Osteocyte (in vitro differentiated cells): ENCODE measurements at places on chromosomes 1 and 21. TPM values are rescaled to one million over a fixed set of nuclear protein-coding genes. Genes with fewer than 3 reads are reported as not detected.

GRCh38 chr1:58884706-58885661 lies 101.1 kb upstream of the JUN start:
- H3K36me3 ChIP-seq: no peaks in the 10 kb centered on the region
- H3K27ac ChIP-seq: no peak overlapping the region
- H3K4me1 ChIP-seq: peaks cover 21% of the 10 kb centered on the region
- H3K27me3 ChIP-seq: no peaks in the 10 kb centered on the region
- no peak for DNase-seq

DNA sequence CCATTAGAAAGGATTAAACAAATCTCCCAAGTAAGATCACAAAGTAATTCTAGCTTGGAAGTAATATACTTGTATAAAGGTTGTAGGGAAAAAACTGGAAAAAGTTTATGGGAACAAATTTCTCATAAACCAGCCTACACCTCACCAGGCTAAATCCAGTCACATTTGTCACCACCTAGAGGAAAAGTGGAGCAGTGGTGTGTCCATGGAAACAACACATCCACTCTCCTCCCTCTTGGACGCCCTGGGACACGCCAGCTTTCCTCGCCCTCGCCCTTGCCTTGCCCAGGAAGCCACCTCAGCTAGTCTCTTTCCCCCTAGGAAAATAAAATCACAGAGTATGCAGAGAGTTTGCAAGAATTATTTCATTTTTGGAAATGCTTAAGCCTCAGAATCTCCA lies 2.2 kb downstream of the PALMD start:
- H3K27ac ChIP-seq: no peak overlapping the region
- peak overlapping the region; percentile 76 for H3K4me3 ChIP-seq
- H3K36me3 ChIP-seq: no peaks in the 10 kb centered on the region
- H3K4me1 ChIP-seq: peaks cover 33% of the 10 kb centered on the region

GRCh38 chr21:20998456-20998789 lies 214 bp downstream of the NCAM2 start:
- no peak for DNase-seq
- H3K4me3 ChIP-seq: peak overlapping the region; percentile 83
- peaks cover 73% of the 10 kb centered on the region for H3K4me1 ChIP-seq
- H3K27me3 ChIP-seq: no peaks in the 10 kb centered on the region

DNA sequence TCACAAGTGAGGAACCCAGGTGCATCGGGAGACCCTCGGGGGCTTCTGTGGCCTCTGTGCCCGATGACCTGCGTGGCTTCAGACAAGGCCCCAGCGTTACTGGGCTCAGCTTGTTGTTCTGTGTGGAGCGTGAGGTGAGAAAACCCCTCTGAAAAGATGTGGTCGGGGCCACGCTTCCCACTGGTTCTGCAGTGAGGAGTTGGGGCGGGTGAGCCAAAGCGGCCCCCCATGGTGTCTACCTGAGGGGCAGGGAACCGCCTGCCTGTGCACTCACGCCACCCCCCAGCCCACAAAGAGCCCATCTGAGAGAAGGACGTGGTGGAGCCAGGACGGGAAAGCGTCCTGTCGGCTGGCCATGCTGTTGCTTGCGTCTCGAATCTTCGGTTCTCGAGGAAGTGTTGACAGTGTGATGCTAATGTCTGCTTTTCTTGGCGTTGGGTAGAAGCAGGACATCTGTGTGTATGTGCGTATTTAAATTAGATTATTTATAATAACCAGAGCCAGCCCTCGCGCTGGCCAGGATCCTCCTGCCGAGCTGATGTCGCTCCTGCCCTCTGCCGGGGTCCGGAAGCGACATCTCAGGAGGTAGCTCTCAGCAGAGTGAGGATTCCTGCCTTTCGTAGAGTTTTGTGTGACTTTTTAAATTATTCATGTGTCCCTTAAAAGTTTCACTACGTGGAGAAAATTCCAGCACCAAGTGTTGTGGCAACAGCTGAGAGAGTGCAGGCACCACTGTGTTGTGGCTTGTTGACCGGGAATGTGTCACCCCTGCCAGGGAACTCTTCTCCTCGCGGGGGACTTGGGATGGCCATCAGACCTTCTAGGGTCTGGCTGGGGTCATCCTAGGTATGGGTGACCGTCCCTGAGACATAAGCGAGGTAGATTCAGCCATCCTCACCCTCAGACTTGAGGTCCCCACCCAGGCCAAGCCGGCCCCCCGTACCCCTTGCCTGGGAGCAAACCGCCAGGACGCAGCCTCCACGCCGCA lies 15.3 kb downstream of the TMEM201 start:
- no peak overlapping the region for H3K4me3 ChIP-seq
- no peak for DNase-seq
- no peak overlapping the region for H3K27ac ChIP-seq
- H3K27me3 ChIP-seq: no peaks in the 10 kb centered on the region
- H3K36me3 ChIP-seq: peaks cover 5% of the 10 kb centered on the region
- H3K4me1 ChIP-seq: no peaks in the 10 kb centered on the region

DNA sequence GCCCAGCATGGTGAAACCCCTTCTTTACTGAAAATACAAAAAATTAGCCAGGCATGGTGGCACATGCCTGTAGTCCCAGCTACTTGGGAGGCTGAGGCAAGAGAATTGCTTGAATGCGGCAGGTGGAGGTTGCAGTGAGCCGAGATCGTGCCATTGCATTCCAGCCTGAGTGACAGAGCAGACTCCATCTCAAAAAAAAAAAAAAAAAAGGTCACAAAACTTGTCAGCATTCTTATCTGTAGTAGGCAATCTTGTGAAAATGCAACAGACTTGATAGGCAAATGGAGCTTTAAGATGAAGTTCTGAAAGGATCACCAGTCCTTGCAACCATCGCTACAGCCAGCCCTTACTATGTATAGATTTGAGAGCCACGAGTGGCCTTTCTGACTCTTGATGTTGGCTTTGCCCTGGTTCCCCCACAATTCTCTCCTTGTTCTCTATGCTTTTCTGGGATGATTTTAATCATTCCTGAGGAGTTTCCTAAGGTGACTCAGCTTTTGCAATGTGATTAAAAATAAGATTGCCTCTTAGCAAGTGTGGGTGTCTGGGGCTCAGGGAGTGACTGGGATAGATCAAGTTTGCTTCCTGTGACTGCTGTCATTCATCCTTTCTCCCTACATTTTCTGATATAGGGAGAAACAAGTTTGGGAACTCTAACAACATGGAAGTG lies 7.1 kb upstream of the MAP1LC3C start:
- H3K4me1 ChIP-seq: peaks cover 4% of the 10 kb centered on the region
- DNase-seq: no peak
- peaks cover 10% of the 10 kb centered on the region for H3K27me3 ChIP-seq
- H3K27ac ChIP-seq: no peak overlapping the region

DNA sequence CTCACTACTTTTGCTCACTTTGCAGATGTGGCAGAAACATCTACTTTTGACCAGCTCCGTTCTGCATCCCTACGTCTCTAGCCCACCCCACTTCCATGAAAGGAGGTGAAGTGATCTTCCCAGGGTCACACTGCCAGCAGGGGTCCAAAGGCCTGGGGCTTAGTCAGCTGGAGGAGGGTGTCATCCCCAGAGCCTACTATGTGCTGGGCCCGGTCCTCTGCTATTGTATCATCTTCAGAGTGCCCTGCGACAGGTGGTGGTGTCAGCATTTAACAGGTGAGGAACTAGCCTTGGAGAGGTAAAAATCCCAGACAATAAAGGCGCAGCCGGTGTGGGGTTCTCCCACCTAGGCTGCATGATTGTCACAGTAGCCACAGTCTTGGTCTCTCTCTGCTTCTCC lies 5.6 kb upstream of the BSND start:
- H3K36me3 ChIP-seq: no peaks in the 10 kb centered on the region
- DNase-seq: no peak

DNA sequence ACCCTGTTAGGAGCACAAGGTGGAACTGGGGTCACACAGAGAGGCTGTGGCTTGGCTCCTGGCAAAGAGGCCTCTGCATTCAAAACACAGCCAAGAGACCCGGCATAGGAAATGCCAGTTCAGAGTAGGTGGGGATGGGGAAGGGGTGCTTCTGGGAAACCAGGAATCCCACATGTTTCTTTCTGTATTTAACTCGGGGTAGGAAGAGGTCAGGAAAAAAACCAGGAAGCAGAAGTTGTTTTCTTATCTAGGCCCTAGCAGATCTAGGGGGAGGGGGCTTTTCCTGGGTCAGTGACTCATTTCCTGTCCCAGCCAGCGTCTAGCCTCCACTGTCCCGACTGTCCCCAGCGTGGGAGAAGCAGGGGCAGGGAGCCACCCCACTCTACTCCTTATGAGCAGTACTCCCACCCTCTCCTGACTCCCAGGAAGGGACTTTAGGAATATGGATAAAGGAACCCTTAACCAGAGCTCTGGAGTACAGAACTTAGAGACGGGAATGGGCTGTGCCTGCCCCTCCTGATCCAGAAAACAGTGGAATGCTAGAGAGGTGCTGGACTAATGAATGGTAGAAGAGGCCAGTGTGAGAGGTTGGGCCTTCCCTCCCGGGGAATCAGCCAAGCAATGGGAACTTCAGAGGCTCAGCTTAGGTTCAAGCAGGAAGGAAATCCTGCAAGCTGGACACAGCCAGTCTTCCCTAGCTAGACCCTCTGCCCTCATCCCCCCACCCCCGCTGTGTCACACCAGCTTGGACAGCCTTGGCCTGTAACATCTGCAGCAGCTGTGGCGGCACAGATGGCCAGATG lies 5.7 kb downstream of the FHL3 start:
- peaks cover 16% of the 10 kb centered on the region for H3K36me3 ChIP-seq
- peak overlapping the region; percentile 64 for H3K4me3 ChIP-seq
- peaks cover 72% of the 10 kb centered on the region for H3K4me1 ChIP-seq
- DNase-seq: no peak
- peak overlapping the region; percentile 99 for H3K27ac ChIP-seq
- H3K27me3 ChIP-seq: no peaks in the 10 kb centered on the region

DNA sequence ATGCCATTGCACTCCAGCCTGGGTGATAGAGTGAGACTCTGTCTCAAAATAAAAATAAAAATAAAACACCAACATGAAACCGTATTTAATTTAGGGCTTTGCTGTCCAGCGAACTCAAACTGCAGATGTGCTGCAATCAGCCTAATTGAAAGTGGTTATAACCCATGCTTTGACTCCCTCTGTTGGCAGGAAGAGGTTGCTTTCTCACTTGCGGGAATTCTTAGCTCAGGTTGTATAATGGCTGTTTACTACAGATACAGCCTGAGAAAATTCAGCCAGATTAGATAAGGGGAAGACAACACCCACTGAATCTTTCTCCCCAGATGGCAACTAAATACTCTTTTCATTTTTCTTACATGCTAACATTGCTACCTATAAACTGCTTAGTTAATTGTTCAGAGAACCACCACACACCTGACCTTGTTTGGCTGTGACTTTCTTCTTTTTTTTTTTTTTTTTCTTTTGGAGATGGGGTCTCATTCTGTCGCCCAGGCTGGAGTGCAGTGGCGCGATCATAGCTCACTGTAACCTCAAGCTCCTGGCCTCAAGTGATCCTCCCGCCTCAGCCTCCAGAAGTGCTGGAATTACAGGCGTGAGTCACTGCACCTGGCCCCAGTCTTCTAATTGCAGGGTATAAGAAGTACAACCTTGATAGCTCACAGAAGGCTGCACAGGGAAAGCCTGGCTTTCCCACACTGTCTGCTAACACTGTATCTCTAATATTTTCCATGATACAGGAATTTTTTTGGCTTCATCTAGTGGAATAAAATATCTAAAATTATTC lies 34.6 kb downstream of the DNTTIP2 start:
- H3K36me3 ChIP-seq: no peaks in the 10 kb centered on the region
- H3K27me3 ChIP-seq: no peaks in the 10 kb centered on the region
- no peak overlapping the region for H3K4me3 ChIP-seq
- H3K27ac ChIP-seq: peak overlapping the region; percentile 50
- no peak for DNase-seq
- H3K4me1 ChIP-seq: peaks cover 19% of the 10 kb centered on the region

DNA sequence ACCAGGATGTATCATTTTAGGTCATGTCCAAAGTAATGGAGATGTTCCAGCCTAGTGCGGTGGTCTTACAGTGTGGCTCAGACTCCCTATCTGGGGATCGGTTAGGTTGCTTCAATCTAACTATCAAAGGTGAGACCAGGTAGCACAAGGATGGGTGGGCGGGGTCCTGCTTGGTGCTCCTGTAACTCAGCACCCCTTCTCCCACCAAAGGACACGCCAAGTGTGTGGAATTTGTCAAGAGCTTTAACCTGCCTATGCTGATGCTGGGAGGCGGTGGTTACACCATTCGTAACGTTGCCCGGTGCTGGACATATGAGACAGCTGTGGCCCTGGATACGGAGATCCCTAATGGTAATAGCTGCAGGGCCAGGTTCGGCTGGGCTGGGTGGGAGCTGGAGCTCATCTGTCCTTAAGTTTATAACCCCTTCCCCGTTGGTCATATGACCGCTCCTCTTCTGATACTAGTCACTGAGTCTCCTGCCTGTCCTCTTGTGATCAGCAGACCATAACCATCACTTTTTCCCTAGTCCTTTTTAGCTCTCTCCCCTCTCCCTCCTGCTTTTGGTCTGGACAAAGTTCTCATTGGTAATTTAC lies 5.4 kb downstream of the MARCKSL1 start:
- H3K4me3 ChIP-seq: no peak overlapping the region
- DNase-seq: no peak
- peak overlapping the region; percentile 8 for H3K27ac ChIP-seq
- H3K4me1 ChIP-seq: peaks cover 18% of the 10 kb centered on the region

- H3K4me1 ChIP-seq: peaks cover 1% of the 10 kb centered on the region
- H3K27me3 ChIP-seq: peaks cover 22% of the 10 kb centered on the region
- no peaks in the 10 kb centered on the region for H3K36me3 ChIP-seq
- H3K27ac ChIP-seq: no peak overlapping the region
Observed at GRCh38 chr1:241654641-241655040, 2.6 kb downstream of the WDR64 start.

DNA sequence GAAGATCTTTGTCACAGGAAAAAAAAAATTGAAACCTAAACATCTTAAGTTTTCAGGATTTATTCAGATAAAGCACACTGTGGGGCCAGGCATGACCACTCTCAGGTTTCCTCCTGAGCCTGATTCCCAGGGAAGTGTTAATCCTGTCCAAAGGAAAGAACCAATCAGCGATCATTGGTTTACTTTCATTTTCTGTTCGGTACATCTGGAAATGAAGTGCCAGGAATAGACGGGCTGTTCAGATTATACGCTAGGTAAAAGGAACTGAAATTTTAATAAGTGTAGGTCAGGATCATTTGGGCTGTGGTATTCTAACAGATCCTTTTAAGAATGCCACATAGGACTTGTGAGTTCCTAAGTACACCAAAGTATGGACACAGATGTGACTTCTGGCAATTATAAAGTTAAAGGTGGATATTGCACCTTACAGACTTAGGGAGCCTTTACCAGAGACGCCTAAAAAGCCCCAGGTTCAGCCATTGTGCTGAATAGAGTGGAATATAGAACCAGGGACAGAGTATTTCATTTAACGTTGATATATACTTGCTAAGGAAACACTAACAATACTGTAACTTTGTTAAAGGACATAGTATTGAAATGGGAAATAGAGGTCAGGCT lies 9.3 kb upstream of the CACYBP start:
- H3K36me3 ChIP-seq: no peaks in the 10 kb centered on the region
- H3K27me3 ChIP-seq: no peaks in the 10 kb centered on the region
- H3K4me3 ChIP-seq: peak overlapping the region; percentile 57
- no peak for DNase-seq

The RPE65 gene
- not detected in 2 replicates for total RNA-seq

The FMOD gene
- not detected in 2 replicates for total RNA-seq

The OLFML3 gene
- 36.5 and 37.0 TPM in 2 replicates for total RNA-seq

The EFNA1 gene
- 29.3 and 31.3 TPM in 2 replicates for total RNA-seq

The C2CD4D gene
- not detected in 2 replicates for total RNA-seq

The SESN2 gene
- 31.8 and 32.1 TPM in 2 replicates for total RNA-seq

The WLS gene
- total RNA-seq: 334 and 341 TPM in 2 replicates

The ANXA9 gene
- total RNA-seq: not detected in 2 replicates
